Epithelial cell of esophagus (primary cell): ENCODE measurements at places on chromosomes 6 and 20.
A peak's percentile ranks its signal among the peaks of the same experiment; 100 is the strongest.

GRCh38 chr6:129659590-129660345, 50.2 kb downstream of the ARHGAP18 start:
- DNase-seq: no peak

DNA sequence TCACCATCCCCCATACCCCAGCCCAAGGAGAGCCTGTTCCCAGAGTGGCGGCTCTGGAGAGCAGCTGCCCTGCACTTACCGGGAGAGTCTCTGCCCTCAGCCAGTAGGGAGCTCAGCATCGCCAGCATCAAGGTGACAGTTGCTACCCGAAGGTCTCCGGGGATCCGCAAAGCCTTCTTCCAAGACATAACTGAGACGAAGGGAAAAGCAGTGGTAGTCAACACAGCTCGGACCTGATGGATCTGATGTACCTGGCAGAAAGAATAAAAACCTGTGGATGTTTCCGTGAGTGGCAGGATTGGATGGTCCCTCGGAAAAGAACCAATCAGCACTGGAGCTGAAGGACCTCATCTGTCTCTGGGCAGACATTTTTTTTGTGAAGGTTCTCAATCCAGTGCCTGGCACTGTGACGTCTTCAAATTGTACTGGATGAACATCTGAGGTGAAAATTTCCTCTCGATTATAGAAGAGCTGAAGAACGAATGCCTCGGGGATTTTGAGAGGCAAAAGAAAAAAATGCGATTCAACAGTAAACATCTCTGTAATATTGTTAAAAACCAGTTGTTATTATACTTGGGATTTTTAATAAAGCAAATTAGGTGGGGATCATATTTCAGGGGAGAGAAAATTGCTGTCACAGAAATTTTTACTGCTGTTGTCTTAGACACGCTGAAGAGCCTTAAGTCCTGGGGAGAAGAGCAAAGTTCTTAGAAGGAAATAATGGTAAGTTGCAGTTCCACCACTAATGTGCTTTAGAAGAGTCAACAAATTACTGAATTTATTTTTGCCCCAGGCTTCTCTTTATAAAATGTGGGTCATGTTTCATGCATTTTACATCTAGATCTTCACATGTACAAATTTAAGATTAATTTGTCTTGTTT, at the start of gene HLA-DQB1:
Gene HLA-DQB1, minus strand, starts transcription at position 238 of the 881 bp plus-strand sequence. Its CDS starts 50 bp downstream, at position 188.
- DNase-seq: peak; percentile 70

- no peak for DNase-seq
These were observed 212.5 kb downstream of the FOXA2 start for GRCh38 chr20:22371843-22372242.

DNA sequence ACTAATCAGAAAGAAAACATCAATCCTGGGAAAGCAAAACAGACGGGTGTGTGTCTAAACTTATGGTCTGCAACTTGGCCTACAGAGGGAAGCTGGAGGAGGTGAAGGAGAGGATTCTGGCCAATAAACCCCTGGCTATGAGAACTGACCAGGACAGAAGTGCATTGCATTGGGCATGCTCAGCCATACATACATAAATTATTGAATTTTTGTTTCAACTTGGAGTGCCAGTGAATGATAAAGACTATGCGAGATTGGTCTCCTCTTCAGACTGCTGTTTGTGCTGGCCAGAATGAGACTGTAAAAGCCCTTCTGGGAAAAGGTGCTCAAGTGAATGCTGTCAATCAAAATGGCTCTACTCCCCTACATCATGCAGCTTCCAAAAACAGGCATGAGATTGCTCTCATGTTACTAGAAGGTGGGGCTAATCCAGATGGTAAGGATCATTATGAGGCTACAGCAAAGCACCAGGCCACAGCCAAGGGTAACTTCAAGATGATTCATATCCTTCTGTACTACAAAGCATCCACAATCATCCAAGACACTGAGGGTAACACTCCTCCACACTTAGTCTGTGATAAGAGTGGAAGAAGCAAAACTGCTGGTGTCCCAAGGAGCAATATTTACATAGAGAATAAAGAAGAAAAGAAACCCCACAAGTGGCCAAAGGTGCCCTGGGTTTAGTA, 17.4 kb downstream of the ADNP start:
- DNase-seq: peak; percentile 52

- DNase-seq: no peak
These were observed 55.5 kb downstream of the TRAF3IP2 start for GRCh38 chr6:111550195-111550594.

DNA sequence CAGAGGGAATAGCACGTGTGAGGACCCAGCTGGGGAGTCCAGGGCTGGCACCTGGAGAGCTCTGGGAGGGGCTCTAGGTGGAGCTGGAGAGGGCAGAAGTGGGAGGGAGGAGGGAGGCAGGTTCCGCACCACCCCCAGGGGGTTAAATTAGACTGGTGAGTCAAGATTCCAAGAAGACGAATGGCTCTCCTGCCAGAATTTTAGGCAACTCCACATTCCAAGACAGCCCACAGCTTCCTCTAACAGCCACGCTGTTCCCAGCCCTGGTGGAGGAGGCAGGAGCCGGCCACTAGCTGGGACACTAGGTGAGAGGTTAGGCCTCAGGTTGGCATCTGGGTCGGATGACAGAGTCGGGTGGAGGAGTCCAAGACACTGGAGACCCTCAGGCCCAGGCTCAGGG, 60.2 kb downstream of the TFAP2C start:
- DNase-seq: peak; percentile 51

- DNase-seq: no peak
These were observed 6.7 kb downstream of the SDC4 start for GRCh38 chr20:45341579-45341938.

DNA sequence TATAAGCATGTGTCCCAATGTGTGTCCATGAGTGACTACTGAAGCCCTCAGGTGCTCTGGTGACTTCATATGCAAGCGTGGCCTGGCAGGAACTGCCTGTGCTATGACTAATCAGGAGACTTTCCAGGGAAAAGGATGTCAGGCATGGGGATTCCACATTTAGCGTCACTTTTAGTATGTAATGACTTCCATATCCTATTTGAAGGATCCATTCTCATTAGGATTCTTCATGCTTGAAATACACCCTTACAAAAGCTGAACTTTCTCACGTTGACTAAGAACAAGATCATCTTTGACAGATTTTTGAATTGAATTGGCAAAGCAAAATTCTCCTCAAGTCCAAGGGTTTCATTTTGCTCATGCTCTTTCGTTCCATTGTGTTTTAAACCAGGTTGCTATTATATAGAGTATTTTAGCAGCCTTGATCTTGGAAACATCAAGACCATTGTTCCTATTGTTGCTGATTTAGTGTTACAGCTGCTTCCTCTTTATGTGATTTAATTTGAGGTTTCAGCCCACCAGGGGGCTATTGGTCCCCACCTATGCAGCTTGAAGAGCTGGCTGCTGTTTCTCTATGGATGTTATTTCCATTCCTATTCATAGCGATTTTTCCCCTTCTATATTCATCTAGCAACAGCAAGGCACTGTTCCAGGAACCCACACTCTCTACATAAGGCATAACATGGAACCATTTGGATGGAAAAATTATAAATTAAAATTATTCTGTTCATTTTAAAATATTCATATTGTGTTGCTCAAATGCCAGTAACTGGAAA, 418.6 kb downstream of the CDKAL1 start:
- peak; percentile 93 for DNase-seq

GRCh38 chr6:145244349-145245100, 490.8 kb downstream of the EPM2A start:
- peak; percentile 29 for DNase-seq

GRCh38 chr6:149323925-149324324, 6.4 kb downstream of the TAB2 start:
- no peak for DNase-seq

DNA sequence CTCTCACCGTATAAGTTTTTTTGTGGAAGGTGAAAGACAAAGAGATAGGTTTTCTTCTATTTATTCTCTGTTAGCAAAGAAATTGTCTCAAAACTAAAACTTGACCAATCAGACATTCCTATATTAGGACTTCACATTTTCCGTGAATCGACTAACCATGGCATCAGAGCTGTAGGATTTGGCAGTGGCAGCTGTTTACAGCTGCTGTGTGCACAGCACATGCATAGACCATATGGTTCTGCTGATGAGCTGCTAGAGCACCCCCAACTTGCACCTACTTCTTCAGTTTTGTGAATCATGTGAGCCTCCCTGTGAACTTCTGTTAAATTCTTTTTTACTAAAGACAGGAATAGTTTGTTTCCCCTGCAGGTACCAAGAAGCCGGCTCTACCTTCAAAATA, 157.9 kb downstream of the RFX6 start:
- no peak for DNase-seq

DNA sequence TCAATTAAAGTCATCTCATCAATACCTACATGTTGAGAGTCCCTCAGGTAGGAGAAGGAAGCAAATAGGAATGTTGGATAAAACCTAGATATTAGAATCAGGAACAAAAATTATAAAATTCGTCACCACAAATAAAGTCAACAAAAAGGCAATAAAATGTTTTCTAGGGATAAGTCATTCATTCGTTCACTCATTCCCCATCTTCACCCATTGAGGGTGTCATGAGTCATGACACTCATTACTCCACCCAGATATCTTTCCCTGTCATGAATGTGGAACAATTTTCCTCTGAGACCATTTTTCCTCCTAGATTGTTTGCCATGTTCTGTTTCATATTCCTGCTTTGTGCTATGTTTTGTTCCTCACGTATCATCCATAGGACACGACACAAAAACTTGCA, 50.9 kb upstream of the OLIG3 start:
- DNase-seq: no peak

DNA sequence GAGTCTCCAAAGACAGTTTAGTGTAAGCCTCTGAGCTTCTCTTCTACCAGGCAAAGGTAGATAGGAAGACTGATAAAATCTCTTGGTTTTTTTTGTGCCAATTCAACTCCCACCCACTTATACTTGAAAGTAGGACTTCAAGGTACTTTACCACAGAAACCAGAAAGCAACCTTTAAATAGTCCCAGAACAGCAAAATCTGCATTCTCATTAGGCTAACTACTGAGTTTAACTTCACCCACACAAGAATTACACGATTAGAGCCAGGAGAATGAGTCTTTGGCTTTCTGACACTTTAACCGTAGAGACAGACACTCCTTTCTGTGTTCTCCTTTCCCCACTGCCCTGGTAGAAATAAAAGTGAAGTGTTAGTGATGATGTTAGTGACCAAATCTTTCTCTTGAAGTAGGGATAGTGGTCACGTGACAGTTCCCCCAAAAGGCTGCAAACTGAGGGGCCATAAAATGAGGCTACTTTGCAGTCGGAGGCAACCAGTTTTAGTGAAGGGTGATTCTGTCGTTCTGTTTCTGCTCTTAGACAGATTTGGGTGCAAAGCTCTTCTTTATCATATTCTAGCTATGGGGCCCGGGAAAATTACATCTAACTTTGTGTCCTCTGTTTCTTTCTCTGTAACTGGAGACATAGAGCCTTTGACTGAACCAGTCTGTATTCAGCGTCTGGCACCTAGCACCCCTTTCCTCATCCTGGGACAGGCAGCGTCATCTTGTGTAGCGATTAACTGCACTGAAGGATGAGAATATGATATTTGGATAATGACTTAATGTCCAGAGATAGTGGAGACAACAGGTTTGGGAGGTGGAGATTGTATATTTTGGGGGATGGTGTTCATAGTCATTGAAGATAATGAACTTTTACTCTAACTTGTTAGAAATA, 206.4 kb upstream of the CITED2 start:
- no peak for DNase-seq

DNA sequence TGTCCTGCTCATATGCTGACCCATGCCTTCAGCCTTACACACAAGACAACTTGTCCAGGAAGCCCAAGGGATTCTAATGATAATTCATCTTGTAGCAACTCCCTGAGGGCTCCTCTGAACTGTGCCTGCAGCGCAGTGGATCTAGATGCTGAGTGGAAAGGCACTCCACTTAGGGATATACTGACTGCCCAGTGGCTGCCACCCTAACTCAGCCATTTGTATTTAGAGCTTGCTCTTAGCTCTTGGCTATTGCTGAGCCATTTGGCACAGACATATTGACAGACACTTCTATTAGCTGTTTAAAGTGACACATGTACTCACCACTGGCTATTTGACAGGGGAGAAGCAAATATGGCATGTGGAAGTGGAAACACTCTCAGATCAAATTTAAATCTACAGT, 278.3 kb upstream of the SGK1 start:
- DNase-seq: no peak

DNA sequence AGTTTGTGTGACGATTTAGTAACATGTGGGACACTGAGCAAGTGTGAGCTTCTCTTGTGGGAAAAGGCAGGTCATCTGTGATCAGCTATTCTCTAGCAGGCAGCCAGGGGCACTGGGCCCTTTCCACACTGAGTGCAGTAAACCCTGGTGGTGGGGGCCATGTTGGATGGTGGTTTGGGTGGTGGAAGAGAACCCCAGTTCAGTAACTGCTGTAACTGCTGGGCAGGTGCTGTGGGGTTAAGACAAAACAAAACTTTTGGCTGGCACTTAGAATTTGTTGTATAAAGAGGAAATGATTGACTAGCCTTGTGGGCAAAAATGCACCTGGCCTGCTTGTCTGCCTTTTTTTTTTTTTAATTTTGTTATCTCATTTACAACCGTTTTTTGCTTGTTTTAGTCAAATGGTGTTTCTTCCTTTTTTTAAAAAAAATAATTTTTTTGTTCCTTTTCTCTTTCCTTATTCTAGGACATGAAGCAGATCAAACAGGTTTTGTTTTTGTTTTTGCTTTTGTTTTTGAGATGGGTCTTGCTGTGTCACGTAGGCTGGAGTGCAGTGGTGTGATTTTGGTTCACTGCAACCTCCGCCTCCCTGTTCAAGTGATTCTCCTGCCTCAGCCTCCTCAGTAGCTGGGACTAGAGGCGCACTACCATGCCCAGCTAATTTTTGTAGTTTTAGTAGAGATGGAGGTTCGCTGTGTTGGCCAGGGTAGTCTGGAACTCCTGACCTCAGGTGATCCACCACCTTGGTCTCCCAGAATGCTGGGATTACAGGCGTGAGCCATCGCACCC, 59.8 kb downstream of the IGF2R start:
- no peak for DNase-seq

GRCh38 chr6:139587469-139587868, 213.0 kb upstream of the CITED2 start:
- DNase-seq: peak; percentile 26
